IMR-90 (cell line): ENCODE measurements at places on chromosomes 3 and 15. TPM values are rescaled to one million over a fixed set of nuclear protein-coding genes. Genes with fewer than 3 reads are reported as not detected.

DNA sequence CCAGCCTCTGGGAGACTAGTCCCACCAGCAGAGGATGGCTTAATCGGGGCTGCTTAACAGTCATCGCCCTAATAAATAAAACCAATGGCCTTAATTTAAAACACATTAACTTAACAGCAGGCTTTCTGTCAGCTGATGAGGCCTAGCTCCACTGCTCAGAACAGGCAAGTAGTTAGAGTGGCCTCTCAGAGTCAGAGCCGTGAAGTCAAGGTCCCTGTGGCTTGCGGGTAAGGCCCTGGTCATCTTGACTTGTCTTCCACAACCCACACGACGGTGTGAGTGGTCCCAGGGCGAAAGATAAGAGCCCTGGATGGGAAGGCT lies 11.8 kb downstream of the XXYLT1 start:
- H3K36me3 ChIP-seq, result no peaks in the 10 kb centered on the region
- H3K4me3 ChIP-seq, result no peak overlapping the region
- H3K27ac ChIP-seq, result peak overlapping the region; percentile 87
- peaks cover 16% of the 10 kb centered on the region for H3K4me1 ChIP-seq
- DNase-seq, result peak; percentile 32

DNA sequence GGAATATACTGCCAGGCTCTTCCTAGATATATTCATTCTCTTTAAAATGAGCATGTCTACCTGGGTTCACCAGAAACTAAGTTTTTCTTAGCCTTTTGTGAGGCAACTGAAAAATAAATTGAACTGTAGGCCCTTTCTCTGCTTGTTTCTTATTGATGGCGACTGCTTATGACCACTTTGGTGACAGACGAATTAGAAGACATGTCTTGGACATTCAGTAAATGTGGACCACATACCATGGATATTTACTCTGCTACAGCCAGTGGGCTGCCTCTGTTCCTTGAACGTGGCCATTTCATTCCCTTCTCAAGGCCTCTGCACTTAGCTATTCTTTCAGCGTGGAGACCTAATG lies 603 bp upstream of the SELENOK start:
- H3K27ac ChIP-seq, result peak overlapping the region; percentile 63
- peaks cover 2% of the 10 kb centered on the region; the same call in 1 of the 2 replicates for H3K4me1 ChIP-seq
- no peak for DNase-seq
- peak overlapping the region; percentile 49 for H3K4me3 ChIP-seq
- no peaks in the 10 kb centered on the region for H3K27me3 ChIP-seq

Gene STRA6
- not detected in 2 replicates for total RNA-seq

DNA sequence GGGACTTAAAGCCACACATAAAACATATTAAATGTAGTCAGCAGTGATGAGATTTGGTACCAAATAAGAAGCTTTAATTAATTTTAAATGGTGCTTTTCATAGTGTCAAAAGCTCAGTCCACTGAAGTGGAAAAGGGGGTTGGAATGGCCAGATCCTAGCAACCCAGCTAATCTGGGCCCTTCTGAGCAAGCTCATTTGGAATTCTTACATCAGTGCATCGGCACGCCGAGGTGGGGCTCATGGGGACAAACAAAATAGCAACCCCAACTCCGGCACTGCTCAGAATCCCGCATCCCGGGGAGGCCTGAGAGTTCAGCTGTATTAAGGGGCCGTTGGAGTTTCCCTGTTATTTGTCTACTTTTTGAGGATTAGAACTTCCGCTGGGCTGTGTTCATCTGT lies 526.4 kb downstream of the SOX2 start:
- no peak overlapping the region for H3K27ac ChIP-seq
- H3K27me3 ChIP-seq, result no peaks in the 10 kb centered on the region
- H3K4me3 ChIP-seq, result no peak overlapping the region
- H3K36me3 ChIP-seq, result no peaks in the 10 kb centered on the region

Gene SSUH2
- under 0.01 TPM in 1 of 2 replicates, not detected in the other for total RNA-seq

GRCh38 chr3:14913926-14914778 lies 33.2 kb upstream of the NR2C2 start:
- no peaks in the 10 kb centered on the region for H3K36me3 ChIP-seq
- peaks cover 26% of the 10 kb centered on the region for H3K27me3 ChIP-seq
- H3K27ac ChIP-seq, result no peak overlapping the region
- DNase-seq, result no peak
- H3K4me3 ChIP-seq, result no peak overlapping the region

Gene FGD5
- not detected in 2 replicates for total RNA-seq
